ENCODE measurements at places on chromosomes 6 and 20.

- DNase-seq: no peak
Observed at GRCh38 chr6:135520781-135521180, 23.2 kb upstream of the AHI1 start.

- no peak for DNase-seq
Observed at GRCh38 chr6:170162011-170162774, 128.7 kb downstream of the DLL1 start.

DNA sequence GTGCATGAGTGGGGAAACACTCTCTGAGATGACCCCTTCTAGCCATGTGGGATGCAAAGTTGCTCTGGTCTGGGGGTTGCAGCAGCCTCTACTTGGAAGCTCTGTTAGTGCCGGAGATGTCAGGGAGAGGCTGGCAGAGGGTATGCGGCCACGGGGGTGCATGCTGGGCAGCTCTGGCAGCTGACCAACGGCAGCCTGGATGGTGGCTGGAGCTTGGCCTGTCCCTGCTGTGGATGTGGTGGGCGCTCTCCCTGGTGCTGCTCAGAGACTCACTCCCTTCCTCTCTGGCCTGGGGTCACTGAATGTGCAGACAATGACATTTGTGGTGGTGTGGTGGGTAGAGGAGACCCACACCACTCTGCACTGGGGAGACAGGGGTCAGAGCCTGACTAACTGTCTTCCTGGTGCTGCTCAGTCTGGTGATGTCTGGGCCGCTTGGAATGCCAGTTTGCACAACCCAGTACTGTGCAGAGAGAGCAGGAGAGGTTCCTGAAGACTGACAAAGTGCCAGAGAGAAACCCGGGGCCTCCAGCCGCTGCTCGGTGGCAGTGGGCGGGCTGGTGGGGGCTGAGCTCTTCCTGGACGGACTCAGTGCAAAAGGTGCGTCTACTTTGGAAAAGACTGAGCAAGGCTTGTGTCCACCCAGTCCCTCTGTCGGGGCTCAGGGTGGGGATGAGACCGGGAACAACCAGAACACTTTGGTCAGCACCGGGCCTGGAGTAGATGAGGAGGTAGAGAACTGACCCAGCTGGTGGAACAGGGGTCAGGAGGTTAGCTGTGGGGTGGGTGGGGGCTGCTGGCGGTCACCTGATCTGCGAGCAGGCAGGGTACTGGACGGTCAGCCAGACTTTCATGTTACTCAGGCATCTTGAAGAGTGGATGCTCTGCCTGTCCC lies 2.7 kb downstream of the MYT1 start:
- no peak for DNase-seq

GRCh38 chr6:122392564-122393350 lies 6.7 kb upstream of the HSF2 start:
- DNase-seq: no peak

GRCh38 chr20:18066421-18067333 lies 9.0 kb upstream of the OVOL2 start:
- DNase-seq: no peak

- DNase-seq: peak; percentile 15
Observed at GRCh38 chr6:133241086-133241900, at the start of gene EYA4. Gene EYA4 (plus strand): TSS chr6:133241357. CDS start chr6:133274781, 33,424 bp downstream.

DNA sequence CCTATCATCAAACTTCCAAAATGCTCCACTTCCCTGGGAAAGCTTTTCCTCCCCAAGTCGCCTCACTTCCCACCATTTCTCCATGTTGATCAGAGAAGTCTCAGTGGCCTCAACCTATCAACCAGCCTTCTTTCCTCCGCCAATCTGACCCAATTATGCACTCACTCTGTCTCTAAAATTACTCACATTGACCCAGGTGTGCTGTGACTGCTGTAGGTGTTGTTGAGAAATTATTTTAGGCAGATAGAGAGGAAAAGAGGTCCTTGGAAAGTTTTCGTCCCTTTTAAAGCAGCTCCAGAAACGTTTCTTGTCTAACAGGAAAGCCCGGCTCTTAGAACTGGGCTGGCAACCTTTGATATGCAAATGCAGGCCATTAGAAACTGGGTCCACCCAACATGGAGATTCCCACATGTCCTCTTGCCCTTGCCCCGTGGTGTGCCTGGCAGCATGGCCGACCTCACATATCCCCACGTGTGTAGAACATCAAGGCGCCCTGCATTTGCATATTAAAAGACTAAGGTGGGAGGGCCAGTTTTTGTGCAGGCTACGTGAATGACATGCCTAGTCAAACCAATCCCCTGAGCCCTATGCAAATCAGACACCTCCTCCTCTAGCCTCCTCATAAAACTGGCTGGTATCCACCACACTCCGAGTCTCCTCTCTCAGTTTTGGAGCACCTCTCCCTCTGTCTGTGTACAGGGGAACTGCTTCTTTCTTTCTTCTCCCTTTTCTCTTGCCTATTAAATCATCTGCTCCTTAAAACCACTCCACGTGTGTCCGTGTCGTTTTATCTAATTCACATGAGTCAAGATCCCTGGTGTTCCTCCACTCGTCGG lies 12.9 kb downstream of the IPCEF1 start:
- DNase-seq: peak; percentile 68

- no peak for DNase-seq
Observed at GRCh38 chr6:14348389-14348788, 230.8 kb downstream of the CD83 start.

- DNase-seq: no peak
Observed at GRCh38 chr20:1946442-1946761, 47.5 kb downstream of the PDYN start.

DNA sequence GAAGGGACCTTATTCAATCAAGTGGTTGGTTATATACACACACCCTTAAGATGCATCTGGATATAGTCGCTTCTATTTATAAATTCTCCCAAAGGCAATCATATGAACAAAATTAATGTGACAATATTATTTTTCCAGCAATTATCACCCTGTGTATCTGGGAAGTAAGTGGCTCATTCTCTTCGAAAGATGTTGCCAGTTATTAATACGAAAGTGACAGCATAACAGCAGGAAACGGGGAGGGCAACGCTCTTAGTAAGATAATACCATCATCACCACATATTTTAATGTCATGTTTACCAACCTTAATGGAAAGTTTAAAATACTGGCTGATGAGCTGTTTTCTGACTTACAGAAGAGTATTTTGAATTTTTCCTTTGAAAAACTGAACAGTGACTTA lies 697.2 kb upstream of the AGPAT4 start:
- no peak for DNase-seq

DNA sequence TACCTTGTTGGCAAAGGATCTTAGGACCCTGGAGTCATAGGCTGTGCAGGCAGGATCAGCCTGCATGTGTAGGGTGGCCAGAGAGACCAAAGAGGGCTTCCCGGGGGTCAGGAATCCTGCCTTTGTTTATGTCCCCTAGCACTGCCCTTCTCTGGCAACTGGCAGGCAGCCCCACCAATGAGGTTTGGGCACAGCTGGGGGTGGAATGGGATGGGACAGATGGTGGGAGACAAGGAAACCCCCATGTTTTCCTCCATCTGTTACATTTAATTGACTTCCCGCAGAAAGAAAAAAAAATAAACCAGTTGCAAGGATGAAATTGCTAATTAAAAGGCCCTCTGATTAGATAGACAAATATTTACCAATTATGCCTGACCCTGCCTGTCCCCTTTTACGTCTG lies 27.6 kb downstream of the CD40 start:
- DNase-seq: no peak

- DNase-seq: peak; percentile 51
Observed at GRCh38 chr20:21505810-21506530, 7.9 kb downstream of the NKX2-2 start.

GRCh38 chr6:167683028-167683862 lies 143.5 kb upstream of the AFDN start:
- DNase-seq: peak; percentile 36

DNA sequence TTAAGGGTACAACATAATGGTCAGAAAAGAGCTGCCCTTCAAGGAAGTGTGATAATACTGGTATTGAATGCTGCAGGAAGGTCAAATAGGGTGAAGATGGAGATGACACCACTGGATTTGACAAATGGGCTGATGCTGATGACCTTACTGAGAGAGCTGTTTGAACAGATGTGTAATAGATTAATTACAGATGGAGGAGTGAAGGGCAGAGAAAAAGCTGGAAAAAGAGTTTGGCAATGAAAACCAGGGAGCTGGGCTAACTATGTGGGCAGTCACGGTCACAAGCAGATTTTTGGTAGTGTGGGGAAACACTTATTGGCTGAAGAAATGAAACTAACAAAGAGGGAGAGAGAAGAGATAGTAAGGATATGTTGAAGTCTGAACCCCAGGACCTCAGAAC lies 83.6 kb upstream of the ENPP5 start:
- DNase-seq: peak; percentile 58

DNA sequence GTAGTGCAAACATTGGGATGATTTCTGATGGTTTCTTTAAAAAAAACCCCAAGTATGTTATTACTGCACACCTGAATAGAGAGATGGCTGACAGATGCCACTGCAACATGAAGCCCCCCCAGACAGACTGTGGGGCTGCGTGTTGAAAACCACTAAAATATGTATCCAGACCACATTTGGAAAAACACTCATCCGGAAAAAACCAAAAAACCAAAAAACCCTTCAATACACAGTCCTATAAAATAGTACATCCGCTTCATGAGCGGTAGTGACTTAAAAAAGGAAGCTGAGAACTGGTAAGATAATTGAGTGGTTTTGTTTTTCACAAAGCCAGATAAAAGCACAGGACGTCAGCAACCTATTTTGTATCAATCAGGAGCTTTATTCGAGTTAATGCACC lies 47.1 kb upstream of the EDN3 start:
- DNase-seq: no peak

DNA sequence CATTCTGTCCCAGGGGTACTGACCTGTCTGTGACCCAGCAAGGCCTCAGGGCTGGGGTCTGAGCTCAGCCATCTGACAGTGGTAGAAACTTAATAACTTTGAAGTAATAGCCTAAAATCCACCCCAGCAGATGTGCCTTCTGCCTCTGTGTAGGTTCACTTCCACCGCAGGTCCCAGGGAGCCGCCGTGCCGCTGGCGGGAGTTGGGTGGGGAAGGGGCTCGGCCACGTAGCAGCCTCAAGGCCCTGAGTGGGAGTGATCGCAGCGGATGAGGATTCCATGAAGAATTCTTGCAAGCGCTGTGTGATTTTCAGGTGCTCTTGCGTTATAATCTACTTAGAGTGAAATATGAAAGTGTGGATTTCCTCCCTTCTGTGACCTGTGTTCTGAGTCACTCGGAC lies 163.7 kb downstream of the DTNBP1 start:
- no peak for DNase-seq

GRCh38 chr6:7241160-7241559 lies 71.8 kb downstream of the SSR1 start:
- no peak for DNase-seq

- DNase-seq: peak; percentile 32
Observed at GRCh38 chr6:134303891-134304290, 14.0 kb downstream of the SGK1 start.

GRCh38 chr6:112956696-112957535 lies 609.8 kb downstream of the RFPL4B start:
- peak; percentile 97 for DNase-seq

GRCh38 chr6:70874181-70874913 lies 82.5 kb downstream of the B3GAT2 start:
- no peak for DNase-seq

- peak; percentile 94 for DNase-seq
Observed at GRCh38 chr20:24651171-24651975, 181.9 kb downstream of the SYNDIG1 start.

- peak; percentile 4 for DNase-seq
Observed at GRCh38 chr6:73606428-73606827, 47.4 kb downstream of the SLC17A5 start.

GRCh38 chr20:24909861-24910260 lies 39.2 kb upstream of the CST7 start:
- no peak for DNase-seq

- no peak for DNase-seq
Observed at GRCh38 chr6:108336971-108337370, 42.1 kb downstream of the AFG1L start.

GRCh38 chr20:62808211-62808865 lies 3.7 kb downstream of the OGFR start:
- peak; percentile 54 for DNase-seq

- no peak for DNase-seq
Observed at GRCh38 chr6:50437901-50438300, 275.4 kb upstream of the TFAP2D start.

DNA sequence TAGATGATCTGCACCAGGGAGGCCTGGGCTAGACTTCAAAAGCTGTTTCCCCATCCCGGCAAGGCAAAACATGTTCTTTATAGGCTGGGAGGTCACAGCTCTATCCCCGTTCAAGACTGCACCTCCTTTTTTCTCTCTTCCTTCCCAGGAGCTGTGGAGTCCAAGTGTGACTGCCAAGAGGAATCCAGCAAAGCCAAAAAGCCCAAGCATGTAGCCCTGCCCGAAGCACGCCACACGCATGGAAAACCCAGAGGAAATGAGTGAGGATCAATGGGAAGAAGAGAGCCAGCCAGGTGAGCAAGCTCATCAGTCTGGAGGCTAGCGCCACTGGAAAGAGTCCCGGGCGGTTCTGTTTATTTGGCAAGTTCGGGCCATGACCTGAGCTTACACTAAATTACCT lies 240.4 kb downstream of the PRL start:
- DNase-seq: no peak

DNA sequence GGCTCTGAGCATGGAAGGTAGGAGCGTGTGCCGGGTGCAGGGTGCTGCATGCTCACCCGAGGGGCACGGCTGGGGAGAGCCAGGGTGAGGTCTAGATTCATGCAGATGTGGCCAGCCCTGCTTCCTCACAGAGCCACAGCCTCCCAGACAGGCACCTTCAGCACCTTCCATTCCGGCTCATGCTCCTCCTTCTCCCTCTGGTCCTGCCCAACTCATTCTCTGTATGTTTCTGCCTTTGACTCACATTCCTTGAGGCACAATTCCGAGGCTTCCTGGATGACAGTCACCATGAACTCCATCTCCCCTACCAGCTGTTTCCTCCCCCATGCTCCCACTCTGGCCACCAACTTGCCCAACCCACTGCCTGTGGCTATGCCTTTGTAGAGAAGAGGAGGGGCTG lies 35.4 kb downstream of the DACT2 start:
- DNase-seq: no peak

DNA sequence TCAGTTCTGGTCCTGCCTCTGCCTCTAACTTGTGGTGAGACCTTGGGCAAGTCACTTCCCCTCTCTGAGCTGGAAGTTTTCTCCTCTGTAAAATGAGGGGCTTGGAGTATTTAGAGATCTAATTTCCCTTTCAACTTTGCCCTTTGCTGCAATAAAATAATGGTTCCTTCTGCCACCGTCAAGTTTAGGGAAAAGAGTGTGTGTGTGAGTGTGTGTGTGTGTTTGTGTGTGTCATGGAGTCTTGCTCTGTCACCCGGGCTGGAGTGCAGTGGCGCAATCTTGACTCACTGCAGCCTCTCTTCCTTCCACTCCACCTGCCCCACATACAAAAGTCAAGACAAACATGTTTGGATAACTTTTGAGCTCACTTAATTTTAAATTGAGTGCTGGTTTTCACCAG lies 39.2 kb upstream of the PIM1 start:
- DNase-seq: peak; percentile 68

GRCh38 chr20:40173872-40174271 lies 515.2 kb downstream of the MAFB start:
- no peak for DNase-seq

DNA sequence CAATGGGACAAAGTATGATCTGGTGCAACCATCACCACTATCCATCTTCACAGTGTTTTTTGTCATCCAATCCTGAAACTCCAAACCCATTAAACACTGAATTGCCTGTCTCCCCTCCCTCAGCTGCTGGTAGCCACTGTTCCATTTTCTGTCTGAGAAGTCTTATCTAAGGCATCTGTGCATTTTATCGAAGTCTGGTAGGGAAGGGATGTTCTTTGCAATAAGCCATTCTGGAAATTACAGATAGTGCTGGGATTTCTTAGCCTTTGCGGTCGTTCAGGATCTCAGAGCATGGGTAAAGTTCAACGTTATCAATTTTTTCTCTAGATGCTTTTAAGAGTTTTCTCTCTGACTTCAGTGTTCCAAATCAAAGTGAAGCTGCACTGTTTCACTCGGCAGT lies 24.1 kb downstream of the KIF25 start:
- no peak for DNase-seq

All from fibroblast of mammary gland (primary cell).